ENCODE measurements at places on chromosomes 7 and 10. TPM values are rescaled to one million over a fixed set of nuclear protein-coding genes. Genes with fewer than 3 reads are reported as not detected.

DNA sequence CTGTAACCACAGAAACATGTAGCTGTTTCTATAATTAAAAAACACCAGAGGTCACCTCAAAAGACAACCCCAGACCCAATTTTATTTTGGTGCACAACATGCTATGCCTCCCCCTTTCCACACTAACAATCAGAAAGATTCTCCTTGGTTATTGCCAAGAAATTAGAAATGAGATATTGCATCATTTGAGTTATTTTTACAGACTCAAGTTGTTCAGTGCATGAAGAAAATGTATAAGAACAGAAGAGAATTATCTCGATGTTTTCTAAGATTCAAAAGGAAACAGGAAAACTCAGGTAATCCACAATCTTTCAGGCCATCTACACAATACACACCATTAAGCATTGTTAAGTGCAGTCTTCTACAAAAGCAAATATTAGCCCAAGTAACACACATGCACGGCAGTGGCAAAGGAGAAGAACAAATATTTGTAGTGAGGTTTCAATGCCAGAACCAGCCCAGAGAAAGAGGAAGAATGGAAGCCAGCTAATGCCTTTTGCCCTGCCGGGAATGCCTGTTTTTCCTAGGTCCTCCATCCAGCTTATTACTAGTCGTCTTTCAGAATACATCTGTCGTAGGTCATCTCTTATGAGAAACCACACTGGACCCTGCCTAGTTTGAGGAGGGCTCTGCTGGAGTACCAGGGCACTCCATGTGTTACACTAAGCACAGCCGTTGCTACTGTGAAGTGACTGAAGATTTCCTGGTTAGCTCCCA, 67.6 kb upstream of the C1GALT1 start:
- no peak for ATAC-seq

DNA sequence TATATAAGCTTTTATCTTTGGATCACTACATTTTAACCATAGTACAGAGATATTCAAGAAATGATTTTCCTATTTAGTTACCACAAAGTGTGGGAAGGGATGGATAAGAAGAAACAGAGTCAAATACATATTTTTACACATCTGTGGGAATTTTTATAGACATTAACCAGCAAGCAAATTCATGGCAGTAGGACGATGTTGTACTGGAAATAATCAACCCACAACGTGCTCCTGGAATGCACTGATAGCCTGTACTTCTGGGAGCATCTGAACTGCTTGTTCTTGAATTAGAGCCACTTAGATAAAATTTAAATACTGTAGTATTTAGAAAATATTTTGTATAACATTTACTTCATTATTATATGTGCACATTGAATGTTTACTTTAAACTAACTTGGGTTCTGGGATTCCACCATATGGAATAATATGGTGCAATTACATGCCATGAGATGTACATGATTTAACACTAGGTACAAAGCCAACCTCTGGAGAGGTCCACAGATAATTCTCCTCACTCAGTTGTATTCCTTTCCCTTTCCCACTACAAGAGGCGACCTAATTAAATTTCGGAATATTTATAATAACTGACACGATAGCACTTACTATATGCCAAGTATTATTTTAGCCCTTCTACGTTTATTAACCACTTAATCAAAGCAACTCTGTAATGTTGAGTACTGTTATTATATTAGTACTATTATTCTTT, 164.9 kb upstream of the HGF start:
- no peak for ATAC-seq

GRCh38 chr7:134058980-134059379, 68.2 kb upstream of the LRGUK start:
- no peak for ATAC-seq

GRCh38 chr10:111732166-111732785, 451.3 kb downstream of the GPAM start:
- ATAC-seq: peak; percentile 79

DNA sequence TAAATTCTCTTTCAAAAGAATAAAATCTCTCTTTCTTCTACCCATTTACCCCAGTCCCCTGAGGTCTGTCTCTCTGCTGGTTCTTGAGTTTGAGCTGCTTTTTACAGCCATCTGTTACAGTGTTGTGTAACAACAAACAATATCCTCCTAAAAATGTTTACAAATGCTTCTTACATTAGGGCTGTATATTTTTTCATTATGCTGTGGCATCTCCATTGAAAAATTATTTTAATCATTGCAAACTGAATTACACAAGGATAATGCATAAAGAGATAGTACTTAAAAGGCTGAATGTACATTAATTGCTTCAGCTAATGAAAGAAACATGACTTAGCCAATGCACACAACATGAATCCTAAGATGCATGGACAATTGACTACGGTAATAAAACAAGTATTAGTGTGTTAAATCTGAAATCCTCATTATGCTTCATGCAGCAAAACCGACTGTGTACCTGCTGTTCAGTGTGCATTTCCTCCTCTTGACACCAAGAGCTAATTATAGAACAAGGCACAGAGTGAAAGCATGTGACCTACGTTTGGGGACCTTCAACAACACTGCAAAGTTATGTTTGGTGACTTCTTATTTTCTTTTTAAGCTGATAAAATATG, 181.7 kb upstream of the RHOBTB1 start:
- ATAC-seq: peak; percentile 28

DNA sequence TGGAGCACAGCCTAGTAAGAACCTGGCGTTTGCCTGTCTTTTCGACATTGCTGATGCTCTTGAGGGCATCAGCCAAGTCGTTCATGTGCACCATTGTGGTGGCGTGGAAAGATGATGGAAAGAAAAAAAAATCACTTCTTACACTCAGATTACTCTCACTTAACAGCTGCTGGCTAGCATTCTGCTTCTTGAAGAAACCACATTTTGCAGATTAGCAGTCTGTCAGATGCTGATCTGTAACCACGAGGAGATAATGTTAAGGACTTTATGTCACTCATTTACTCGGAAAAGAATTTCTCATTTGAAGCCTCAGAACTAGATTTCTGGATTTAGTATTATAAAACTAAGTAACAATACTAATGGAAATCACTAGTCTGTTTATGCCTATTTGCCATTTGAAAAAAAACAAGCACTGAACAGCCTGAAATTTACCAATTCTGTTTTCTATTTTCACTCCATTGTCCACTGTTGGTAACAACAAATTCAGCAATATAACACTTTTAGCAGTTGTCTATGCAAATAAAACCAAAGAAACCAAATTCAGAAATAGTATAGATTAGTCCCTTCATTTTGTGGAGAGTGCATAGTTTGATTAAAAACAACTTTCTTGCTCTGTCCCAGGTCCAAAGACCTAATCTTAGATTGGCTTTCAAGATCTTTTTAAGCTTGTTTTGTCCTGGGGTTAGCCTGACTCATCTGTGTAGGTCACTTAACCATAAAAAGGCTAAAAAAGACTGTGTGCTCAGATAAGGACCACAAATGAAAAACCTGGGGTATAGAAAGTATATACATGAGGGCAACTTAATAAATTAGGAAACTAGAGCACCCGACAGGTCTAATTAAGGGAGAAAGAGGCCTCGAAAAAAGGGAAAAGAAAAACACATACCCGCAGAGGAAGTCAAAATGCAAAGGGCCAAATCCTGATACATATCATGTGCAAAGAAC, 67.5 kb downstream of the NT5C2 start:
- ATAC-seq: no peak

DNA sequence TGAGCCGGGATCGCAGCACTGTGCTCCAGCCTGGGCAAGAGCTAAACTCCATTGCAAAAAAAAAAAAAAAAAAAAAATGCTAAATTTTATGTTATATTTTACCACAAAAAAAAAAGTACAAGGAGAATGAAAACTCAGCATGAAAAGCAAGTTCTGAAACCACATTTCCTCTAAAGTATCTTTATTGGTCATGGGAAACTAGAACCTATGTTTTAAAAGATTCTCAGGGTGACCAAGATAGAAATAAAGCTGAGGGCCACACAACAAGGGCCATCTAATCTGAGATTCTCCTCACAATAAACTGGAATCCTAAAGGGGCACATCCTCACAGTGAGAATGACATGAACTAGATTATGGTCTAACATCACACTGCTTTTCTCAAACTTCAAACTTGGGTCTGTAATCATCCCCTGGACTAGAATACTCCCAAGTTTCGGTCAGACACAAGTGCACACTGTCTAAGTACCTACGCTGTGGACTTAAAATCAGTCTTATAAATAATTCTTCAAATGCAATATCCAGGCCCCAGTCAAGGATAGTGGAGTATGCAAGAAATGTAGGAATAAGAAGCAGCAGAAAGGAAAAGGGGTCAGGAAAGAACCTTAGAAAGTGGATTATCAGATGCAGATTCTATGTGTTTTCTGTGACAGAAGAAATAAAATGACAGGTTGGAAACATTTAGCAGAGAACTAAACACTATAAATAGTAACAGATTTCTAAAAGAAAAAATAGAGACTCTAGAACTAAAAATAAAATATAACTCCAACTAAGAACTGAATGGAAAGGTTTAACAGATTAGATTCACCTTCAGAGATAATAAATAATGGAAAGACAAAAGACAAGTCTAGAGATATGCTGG, 49.9 kb downstream of the COA1 start:
- ATAC-seq: no peak

GRCh38 chr10:74307061-74307651, 156.1 kb downstream of the ADK start:
- no peak for ATAC-seq

DNA sequence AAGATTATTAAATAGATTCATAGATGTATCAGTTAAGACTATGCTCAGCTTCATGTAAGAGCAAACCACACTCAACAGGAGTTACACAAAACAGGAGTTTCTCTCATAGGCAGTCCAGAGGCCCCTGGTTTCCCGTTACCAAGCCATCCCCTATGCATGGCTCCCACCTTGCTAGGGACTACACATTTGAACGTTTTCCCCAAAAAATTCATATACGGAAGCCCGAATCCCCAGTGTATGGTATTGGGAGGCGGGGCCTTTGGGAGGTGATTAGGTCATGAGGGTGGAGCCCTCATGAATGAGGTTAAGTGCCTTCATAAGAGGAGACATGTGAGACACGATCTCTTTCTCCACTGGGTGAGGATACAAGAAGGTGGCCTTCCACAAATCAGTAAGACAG, 29.1 kb downstream of the RSU1 start:
- peak; percentile 36 for ATAC-seq

DNA sequence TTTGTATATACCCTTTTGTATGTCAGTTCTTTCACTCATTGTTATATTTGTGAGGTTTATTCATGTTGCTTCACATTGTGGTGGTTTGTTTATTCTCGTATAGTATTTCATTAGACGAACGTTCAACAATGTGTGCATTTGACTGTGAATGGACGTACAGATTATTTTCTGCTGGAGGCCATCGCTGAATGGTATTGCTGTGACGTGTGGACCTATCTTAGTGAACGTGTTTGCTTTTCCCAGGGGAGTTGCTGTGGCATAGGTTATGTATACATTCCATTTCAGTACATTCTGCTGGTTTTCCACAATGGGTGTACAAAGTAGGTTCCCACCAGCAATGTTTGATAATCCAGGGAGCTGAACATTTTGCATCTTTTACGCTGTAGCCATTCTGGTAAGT, 31.1 kb upstream of the PLEKHS1 start:
- ATAC-seq: no peak

DNA sequence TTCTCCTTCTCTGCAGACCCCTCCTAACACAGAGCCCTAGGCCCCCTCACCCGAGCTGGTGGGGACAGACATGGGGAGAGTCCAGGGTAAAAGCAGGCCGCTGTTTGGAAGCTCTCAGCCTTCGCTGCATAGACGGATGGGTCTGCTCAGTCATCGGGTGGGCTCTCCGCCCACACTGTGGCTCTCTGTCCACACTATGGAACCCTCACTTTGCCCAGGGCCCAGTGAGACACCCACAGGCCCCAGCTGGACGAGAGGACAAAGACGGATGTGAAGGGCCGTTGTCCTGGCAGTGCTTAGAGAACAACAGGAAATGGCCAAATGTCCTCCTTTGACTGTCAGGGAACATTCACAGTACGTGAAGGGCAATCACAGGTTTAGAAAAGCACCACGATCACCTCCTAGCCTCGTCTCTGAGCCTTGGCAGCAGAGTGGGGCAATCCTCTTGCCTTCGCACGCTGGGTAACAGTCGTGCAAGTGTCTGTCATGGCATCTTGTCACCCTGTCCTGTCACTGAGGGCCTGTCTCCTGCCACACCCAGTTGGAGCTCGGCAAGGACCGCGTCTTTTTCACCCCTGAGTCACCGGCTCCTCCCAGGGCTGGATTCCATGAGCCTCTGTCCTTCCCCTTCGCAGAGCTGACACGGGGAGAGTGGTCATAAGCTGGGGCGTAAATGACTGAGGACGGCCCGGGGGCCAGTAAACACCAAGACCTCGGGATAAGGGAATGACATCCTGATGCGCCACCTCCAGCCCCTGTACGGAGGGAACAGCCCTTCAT, 80.6 kb downstream of the PRKAG2 start:
- ATAC-seq: peak; percentile 13

DNA sequence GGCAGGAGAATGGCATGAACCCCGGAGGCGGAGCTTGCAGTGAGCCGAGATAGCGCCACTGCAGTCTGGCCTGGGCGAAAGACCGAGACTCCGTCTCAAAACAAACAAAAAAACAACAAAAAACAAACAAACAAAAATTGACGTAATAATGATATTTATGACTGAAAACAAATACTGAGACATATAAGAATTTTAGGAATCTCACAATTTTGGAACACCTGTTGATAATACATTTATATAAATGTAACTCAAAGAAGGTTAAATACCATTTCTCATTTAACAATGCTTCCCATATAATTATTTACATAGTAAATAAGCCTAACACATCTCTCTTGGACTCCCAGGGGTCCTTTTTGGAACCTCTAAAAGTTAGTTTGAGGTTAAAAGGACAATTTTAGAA, 102.2 kb upstream of the CCNY start:
- no peak for ATAC-seq

DNA sequence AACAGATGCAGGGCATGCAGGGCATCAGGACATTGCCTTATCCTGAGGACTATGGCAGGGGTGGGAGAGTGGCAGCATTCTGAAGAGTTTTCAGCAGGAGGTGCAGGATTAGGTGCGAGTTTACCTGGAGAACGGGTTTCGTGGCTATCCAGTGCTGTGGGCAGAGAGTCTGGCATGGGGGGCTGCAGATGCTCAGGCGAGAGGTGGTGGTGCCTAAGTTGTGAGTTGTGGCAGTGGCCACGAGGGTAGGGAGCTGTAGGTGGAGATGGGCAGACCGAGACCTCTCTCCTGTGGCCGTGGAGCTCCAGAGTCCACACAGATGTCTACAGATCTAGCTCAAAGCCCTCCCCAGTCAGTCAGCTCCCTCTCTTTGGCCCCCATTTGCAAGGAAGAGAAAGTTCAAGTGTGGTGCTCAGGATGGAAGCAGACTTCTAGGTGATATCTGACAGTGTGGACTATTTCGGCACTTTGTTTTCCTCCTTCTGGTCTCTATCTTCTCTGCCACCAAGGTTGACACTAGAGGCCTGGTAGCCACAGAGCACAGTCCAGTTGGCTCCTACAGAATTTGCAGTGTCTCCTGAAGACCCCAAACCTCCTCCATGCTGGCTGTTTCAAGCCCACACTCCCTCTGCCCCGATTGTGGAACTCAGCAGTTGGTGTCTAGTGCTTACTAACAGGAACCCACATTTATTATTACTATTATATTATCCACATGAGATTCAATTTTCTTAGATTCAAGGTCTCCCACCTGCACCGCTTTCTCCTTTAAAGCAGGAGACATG, 955.7 kb upstream of the ZNF722 start:
- no peak for ATAC-seq

Gene POLR3A
- 26.7 TPM for total RNA-seq

Gene SRRT
- total RNA-seq: 66.5 TPM

Gene CCL26
- total RNA-seq: not detected

Gene MMD2
- total RNA-seq: not detected

Gene FXYD4
- total RNA-seq: not detected

Data from motor neuron (in vitro differentiated cells).